ENCODE measurements at places on chromosomes 7 and 10. TPM values are rescaled to one million over a fixed set of nuclear protein-coding genes. Genes with fewer than 3 reads are reported as not detected.

CCDC136 gene
- total RNA-seq, result 9.9 TPM

PON1 gene
- not detected for total RNA-seq

SPDYE16 gene
- total RNA-seq, result 0.09 TPM

ATP5MK gene
- total RNA-seq, result 159 TPM

ERV3-1 gene
- 9.0 TPM for total RNA-seq

C10orf53 gene
- not detected for total RNA-seq

All from fibroblast of the aortic adventitia (primary cell).